ENCODE measurements at places on chromosomes 6 and 20.

GRCh38 chr6:106315765-106316374, 9.7 kb downstream of the ATG5 start:
- peaks cover 8% of the 10 kb centered on the region for H3K4me1 ChIP-seq
- no peaks in the 10 kb centered on the region for H3K27me3 ChIP-seq
- no peak overlapping the region for H3K4me3 ChIP-seq
- no peak for DNase-seq

- no peaks in the 10 kb centered on the region for H3K4me1 ChIP-seq
- no peak overlapping the region for H3K27ac ChIP-seq
- no peak overlapping the region for H3K4me3 ChIP-seq
- H3K36me3 ChIP-seq = no peaks in the 10 kb centered on the region
- no peak for DNase-seq
Observed at GRCh38 chr6:165636402-165637048, 26.5 kb downstream of the PDE10A start.

DNA sequence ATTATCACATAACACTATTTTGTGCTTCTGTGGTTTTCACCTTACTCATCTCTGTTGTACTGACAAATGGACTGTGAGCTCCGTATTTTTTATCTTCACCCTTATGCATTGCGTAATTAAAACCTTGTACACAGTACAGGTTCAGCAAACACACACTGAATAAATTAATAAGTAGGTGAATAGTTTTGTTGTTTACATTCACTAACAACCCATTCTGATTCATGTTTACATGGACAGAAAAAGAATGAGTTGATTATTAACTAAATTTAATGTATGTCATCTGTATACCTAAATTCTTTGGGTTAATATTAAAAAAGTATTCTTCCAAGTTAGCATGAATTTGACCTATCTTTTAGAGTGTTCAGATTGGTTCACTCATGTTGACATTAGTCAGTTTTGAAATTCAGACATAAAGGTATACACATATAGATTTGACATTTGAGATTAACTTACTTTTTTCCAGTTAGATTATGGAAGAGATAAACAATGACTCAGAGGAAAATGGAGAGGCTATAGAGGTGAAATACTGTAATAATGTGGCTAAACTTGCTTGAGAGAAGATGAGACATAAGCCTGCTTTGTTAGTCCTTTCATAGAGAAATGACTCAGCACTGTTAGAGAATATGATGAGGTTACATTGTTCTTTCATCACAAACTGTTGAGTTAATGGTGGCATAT, 541.7 kb upstream of the FLRT3 start:
- no peak overlapping the region for H3K27ac ChIP-seq
- peak overlapping the region; percentile 29 for H3K4me3 ChIP-seq
- DNase-seq = peak; percentile 45
- H3K27me3 ChIP-seq = no peaks in the 10 kb centered on the region
- H3K4me1 ChIP-seq = peaks cover 8% of the 10 kb centered on the region

DNA sequence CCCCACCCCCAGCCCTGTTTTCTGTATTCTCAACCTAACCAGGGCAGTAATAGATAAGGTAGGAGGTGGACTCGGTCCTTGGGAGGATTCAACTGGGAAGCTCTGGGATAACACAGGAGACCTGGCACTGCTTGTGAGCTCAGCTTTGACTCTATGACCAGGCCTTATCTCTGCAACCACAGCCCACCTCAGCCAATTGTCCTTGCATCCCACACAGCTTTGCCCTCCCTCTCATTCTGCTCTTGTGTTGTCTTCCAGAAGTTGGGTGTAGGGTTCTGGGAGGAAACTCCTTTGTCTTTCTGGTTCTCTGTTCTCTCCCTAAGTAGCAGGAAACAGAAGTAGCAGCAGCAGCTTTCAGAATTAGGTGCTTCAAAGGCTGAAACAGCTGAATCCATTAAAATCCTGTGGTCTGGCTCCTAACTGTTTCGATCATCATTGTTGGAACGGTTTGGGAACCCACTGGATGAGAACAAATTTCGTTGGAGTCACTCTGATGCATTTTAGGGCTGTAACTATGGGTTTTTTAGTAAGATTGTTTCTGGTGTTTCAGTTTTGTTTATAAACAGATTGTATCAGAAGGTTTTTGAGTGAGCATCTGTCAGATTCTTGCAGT, 32.4 kb upstream of the SNX9 start:
- no peaks in the 10 kb centered on the region for H3K27me3 ChIP-seq
- no peak overlapping the region for H3K27ac ChIP-seq
- H3K4me1 ChIP-seq = no peaks in the 10 kb centered on the region

DNA sequence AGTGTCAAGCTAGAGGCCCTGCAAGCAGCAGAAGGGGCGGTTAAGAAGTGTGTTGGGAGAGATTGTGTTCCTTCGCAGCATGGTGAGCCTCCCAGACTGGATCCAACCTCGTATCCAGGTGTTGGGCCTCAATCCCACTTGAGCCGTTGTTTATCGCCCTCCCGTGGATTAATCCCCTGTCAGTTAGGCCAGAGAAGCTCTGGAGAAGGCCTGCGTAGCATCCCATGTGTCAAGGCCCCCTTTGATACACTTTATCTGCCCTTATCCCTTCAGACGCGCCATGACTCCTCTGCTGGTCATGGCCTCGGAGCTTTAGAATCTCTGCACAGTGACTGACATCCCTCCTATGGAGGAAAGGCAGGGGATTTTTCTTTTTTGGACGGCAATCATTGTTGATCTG, 181.0 kb downstream of the ZFP64 start:
- no peak for DNase-seq
- H3K4me3 ChIP-seq = no peak overlapping the region
- no peaks in the 10 kb centered on the region for H3K4me1 ChIP-seq
- H3K27ac ChIP-seq = no peak overlapping the region
- no peaks in the 10 kb centered on the region for H3K36me3 ChIP-seq

GRCh38 chr6:100376103-100376502, 88.6 kb downstream of the SIM1 start:
- H3K27ac ChIP-seq = no peak overlapping the region
- no peaks in the 10 kb centered on the region for H3K36me3 ChIP-seq
- H3K4me1 ChIP-seq = no peaks in the 10 kb centered on the region
- H3K27me3 ChIP-seq = no peaks in the 10 kb centered on the region

DNA sequence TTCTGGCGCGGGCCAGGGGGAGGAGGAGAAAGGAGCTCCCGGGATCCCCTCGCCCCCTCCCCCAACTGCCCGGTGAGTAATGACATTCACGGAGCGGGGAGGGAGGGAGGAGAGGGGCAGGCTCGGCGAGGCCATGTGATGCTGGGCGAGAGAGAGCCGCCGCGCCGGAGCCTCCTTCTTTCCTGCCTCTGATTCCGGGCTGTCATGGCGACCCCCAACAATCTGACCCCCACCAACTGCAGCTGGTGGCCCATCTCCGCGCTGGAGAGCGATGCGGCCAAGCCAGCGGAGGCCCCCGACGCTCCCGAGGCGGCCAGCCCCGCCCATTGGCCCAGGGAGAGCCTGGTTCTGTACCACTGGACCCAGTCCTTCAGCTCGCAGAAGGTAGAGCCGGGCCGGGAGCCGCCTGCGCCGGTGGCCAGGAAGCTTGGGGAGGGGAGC, at the start of gene GDAP1L1:
Gene GDAP1L1 (plus strand): TSS at position 178 of the 441 bp plus-strand sequence. CDS start 27 bp downstream, at position 205.
- no peaks in the 10 kb centered on the region for H3K27me3 ChIP-seq
- H3K27ac ChIP-seq = no peak within 1 kb of the TSS
- DNase-seq = no peak
- H3K36me3 ChIP-seq = no peaks in the 10 kb centered on the region
- no peak within 1 kb of the TSS for H3K4me3 ChIP-seq
- H3K4me1 ChIP-seq = no peaks in the 10 kb centered on the region

DNA sequence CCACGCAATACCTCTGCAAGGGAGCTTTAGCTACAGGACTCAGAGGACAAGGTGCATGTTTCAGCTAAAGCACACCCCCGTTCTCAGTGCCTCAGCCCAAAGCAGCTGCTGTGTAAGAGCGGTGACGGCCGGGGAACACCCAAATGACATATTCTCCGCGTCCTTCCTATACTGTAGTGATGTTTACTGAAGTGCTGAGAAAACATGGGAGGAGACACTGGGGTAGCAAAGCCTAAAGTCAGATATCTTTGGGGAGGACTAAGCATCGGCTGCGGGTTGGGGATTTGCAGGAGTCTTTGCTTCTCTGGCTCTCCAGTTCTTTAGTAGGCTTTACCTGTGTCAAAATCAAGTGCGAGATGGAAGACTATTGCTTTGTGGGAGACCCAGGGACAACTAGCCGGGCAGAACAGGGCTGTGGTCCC, 1.7 kb downstream of the SLC22A23 start:
- H3K4me3 ChIP-seq = peak overlapping the region; percentile 76
- H3K27ac ChIP-seq = no peak overlapping the region
- DNase-seq = no peak
- H3K4me1 ChIP-seq = peaks cover 5% of the 10 kb centered on the region

DNA sequence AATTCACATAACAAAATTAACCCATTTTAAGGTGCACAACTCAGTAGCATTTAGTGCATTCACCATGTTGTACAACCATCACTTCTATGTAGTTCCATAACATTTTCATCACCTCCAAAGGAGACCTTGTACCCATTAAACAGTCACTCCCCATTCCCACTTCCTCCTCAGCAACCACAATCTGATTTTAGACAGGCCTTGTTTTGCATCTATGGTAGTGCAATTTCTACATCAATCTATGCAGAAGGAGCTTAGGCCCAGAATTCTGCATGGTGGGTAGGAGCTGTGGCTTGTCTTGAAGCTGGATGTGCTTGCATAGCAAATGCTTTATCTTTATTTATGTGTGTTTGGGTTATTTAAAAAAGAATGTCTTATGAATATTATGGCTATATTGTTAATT, 13.5 kb upstream of the HLA-DQA1 start:
- no peak overlapping the region for H3K4me3 ChIP-seq
- H3K27me3 ChIP-seq = no peaks in the 10 kb centered on the region
- peaks cover 23% of the 10 kb centered on the region for H3K4me1 ChIP-seq
- H3K27ac ChIP-seq = peak overlapping the region; percentile 76

GRCh38 chr6:160048471-160048870, 73.1 kb upstream of the SLC22A1 start:
- H3K27ac ChIP-seq = no peak overlapping the region
- H3K36me3 ChIP-seq = no peaks in the 10 kb centered on the region
- H3K4me3 ChIP-seq = no peak overlapping the region
- no peak for DNase-seq

GRCh38 chr6:2839195-2839981, 2.3 kb downstream of the SERPINB1 start:
- H3K4me1 ChIP-seq = peaks cover 8% of the 10 kb centered on the region
- no peak overlapping the region for H3K4me3 ChIP-seq
- H3K27ac ChIP-seq = no peak overlapping the region

DNA sequence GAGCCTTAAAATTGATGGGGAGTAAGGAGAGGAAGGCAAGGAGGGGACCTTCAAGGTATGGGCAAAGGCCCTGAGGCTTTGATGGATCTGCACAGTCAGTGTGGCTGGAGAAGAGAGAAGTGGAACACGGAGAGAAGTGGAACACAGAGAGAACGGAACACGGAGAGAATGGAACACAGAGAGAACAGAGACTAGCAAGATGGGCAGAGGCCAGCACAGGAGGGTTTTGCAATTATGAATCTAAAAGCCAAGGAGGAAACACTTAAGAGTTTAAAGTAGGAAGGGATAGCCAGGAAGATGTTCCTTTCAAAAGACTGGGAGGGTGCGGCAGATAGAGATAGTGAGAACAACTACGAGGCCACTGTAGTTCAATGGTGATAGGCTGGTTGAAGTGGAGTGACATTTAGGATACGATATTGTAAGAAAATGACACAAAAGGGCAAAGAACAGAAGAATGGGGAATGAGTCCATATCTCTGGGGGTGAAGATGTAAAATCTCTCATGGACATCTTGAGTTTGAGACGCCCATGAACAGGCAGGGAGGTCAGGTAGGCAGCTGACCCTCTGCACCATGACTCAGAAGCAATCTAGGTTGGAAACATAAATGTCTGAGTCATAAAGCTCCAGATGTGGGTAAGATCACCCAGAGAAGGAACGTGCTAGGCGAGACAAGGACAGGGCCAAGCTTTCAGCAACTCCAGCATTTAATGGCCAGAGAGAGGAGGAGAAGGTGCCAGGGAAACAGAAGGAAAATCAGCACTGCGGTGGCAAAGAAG, 25.4 kb downstream of the ZMYND8 start:
- H3K27ac ChIP-seq = no peak overlapping the region
- H3K36me3 ChIP-seq = 0 out of 2 replicates have a peak, but pooled peaks cover 8% of the 10 kb centered on the region
- H3K27me3 ChIP-seq = no peaks in the 10 kb centered on the region
- no peak overlapping the region for H3K4me3 ChIP-seq

GRCh38 chr6:160775792-160776580, 73.9 kb downstream of the PLG start:
- DNase-seq = no peak
- no peaks in the 10 kb centered on the region for H3K4me1 ChIP-seq
- no peaks in the 10 kb centered on the region for H3K36me3 ChIP-seq
- H3K27ac ChIP-seq = no peak overlapping the region
- no peak overlapping the region for H3K4me3 ChIP-seq

GRCh38 chr20:13821876-13822275, 37.0 kb downstream of the NDUFAF5 start:
- H3K27ac ChIP-seq = no peak overlapping the region
- no peak overlapping the region for H3K4me3 ChIP-seq
- H3K4me1 ChIP-seq = no peaks in the 10 kb centered on the region
- no peaks in the 10 kb centered on the region for H3K27me3 ChIP-seq
- no peak for DNase-seq

GRCh38 chr6:6614096-6614982, 25.8 kb downstream of the LY86 start:
- H3K27me3 ChIP-seq = no peaks in the 10 kb centered on the region
- H3K4me1 ChIP-seq = peaks cover 48% of the 10 kb centered on the region
- DNase-seq = no peak
- no peaks in the 10 kb centered on the region for H3K36me3 ChIP-seq
- H3K4me3 ChIP-seq = no peak overlapping the region

- H3K36me3 ChIP-seq = no peaks in the 10 kb centered on the region
- no peaks in the 10 kb centered on the region for H3K27me3 ChIP-seq
- H3K4me3 ChIP-seq = no peak overlapping the region
- peak; percentile 30 for DNase-seq
- H3K27ac ChIP-seq = no peak overlapping the region
Observed at GRCh38 chr6:37516076-37516919, 16.6 kb upstream of the CCDC167 start.

GRCh38 chr6:47057830-47058540, 15.9 kb upstream of the ADGRF1 start:
- no peaks in the 10 kb centered on the region for H3K36me3 ChIP-seq
- H3K27me3 ChIP-seq = no peaks in the 10 kb centered on the region
- H3K27ac ChIP-seq = no peak overlapping the region
- no peak overlapping the region for H3K4me3 ChIP-seq
